GM03348 (cell line): ENCODE measurements at places on chromosomes 5 and 9.

DNA sequence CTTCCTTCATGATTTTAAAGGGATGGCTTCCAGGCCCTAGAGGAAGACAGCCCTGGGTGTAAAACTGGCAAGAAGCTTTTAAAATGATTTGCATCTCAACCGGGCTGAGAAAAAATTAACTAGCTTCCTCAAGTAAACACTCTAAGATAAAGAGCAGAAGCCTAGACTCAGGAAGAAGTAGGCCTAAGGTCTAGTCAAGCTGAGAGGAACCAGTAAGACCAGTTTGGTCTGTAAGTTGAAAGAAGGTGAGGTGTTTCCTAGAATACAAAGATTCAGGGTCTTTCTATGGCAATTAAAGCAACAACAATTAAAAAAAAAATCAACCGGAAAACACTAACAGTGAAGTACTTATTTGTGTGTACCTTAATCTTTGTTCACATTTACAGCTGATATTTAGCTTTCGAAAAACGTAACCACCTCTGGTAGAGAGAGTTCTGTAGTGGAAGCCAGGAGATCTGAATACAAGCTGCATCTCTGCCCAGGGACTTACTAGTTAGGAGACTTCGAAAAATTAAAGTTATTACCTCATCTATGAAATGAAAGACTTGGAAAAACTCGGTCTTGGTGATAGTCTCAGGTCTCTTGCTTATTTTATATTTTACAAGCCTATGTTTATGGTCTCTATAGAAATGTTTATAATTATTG, 75.7 kb downstream of the TUSC1 start:
- DNase-seq = no peak

- DNase-seq = no peak
Measured at GRCh38 chr5:122999947-123000563, 36.5 kb downstream of the PPIC start.

GRCh38 chr5:102547141-102548035, 48.6 kb upstream of the SLCO6A1 start:
- DNase-seq = peak; percentile 38

- DNase-seq = no peak
Measured at GRCh38 chr9:127626752-127627493, 14.8 kb downstream of the STXBP1 start.
